HTR-8/SVneo (cell line): ENCODE measurements at places on chromosomes 6 and 20.

GRCh38 chr6:31113861-31114540, 599 bp upstream of the PSORS1C1 start:
- peak; percentile 32 for DNase-seq

- no peak for DNase-seq
Measured at GRCh38 chr6:151299011-151299410, 59.2 kb downstream of the AKAP12 start.

GRCh38 chr6:107770541-107770940, 53.6 kb downstream of the SCML4 start:
- no peak for DNase-seq

DNA sequence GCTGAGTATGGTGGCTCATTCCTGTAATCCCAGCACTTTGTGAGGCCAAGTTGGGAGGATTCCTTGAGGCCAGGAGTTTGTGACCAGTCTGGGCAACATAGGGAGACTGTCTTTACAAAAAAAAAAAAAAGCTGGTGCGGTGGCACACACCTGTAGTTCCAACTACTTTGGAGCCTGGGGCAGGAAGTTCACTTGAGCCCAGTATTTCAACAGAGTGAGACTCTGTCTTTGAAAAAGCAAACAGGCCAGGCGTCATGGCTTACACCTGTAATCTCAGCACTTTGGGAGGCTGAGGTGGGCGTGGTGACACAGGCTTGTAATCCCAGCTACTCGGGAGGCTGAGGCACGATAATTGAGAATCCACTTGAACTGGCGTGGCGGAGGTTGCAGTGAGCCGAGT, 28.7 kb downstream of the MYBL2 start:
- no peak for DNase-seq

DNA sequence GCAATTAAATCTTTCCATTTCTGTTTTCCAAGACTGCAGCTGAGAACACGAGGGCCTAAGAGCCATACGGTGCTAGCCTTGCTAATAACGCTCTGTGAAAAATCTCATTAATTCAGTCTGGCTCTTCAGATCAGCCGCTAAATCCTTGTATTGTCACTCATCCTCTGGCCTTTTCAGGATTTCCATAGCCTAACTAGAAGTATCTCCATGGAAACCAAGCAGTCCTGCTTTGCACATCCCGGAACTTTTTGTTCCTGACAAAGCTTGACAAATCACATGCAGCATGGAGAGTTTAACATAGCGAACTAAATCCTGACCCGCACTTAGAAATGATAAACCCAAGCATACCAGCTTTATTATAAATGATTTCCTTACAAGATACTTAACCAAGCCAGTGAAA, 383.7 kb downstream of the CD83 start:
- DNase-seq: no peak

GRCh38 chr20:21344206-21344900, 41.2 kb downstream of the XRN2 start:
- DNase-seq: no peak

DNA sequence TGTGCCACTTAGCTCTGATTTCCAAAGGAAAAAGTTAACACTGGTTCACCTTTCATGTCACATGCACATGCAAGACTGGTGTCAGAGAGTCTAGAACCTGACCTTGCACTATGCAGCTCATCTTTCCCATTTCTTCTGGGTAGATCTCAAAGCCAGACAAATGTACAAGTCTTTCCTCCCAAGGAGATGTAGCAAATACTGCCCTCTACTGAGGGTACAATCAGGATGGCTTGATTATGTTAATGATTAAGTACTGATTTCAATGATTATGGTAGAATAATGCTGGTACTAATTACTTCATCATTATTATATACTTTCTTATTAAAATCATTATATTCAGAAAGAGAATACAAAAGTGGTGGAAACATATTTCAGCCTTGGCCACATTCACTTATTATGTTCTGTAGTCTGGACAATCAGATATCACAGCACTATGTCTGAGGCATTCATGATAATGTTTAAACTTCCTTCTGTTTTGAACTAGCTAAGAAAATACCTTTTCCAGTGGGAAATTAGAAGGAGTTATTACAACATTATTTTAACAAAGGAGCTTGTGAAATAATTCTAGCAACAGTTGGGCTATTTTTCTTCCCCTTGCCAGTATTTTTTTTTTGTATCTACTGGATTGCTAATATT, 68.5 kb upstream of the FOXO3 start:
- peak; percentile 44 for DNase-seq

- no peak for DNase-seq
Measured at GRCh38 chr20:32534661-32535240, 50.4 kb downstream of the NOL4L start.

GRCh38 chr20:61956396-61957342, 109.0 kb downstream of the TAF4 start:
- no peak for DNase-seq

DNA sequence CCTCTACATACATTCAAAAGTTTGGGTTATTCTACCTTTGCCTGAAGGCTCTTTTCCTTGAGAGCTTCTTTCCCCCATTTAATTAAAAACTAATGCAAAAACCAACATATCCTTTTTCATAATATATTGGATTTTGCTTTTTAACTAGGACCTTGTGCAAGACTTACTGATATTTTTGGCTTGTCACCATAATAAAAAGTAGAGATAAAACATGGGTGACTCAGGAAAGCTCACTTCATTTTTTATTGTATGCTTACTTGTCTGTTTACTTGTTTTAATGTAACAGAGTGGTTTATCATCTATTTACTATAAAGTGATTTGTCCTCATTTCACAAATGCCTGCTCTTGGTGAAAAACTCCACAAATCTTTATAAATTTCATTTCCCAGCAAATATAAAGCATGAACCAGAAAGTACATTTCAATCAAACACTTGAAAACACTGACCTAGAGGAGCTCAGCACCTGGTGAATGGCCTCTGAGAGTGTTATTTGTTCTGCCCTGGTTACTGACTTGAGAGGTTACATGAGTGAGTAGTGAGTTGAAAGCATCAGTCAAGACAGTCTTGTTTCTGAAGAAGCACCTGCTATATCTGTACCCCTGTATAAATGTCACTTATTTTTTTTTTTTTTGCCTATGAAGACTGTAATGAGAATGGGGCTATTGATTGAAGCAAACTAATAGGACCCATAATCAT, 20.8 kb downstream of the ADGRG6 start:
- no peak for DNase-seq

DNA sequence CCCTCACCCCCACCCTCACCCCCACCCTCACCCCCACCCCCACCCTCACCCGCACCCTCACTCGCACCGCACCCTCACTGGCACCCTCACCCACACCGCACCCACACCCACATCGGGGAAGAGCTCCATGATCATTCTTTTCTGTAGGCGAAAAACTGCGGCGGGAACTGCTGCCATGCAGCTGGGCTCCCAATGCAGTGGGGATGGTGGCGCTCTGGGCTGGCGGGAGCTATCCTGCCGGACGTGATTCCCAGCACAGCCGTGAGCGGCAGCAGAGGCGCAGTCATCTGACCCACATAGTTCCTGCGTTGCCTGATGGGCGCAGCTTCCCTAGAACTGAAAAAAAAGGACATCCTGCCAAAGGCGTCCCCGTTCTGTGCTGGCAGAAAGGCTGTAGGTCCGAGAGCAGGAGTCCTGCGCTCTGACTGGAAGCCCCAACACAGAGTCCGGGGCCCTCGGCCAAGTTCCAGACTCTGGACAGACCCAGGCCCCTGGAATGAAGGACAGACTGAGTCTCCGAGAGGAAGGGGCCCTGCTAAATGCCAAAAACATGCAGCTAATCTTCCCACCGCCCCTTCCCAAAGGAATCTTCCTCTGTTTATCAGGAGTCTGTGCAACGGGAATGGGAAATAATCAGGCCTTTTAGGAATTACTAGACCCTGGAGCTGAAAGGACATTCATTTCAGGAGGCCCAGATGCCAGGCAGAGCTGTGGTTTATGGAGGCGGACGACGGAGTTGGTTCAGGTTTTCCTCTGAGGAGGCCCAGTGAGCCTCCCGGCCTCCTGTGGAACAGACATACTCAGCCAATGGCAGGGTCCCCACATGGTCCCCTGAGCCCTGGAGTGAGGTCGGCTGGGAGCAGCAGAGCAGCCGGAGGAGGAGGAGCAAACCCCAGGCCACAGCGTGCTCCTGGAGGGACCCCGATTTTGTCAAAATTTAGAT, 14.1 kb upstream of the TCFL5 start:
- no peak for DNase-seq

DNA sequence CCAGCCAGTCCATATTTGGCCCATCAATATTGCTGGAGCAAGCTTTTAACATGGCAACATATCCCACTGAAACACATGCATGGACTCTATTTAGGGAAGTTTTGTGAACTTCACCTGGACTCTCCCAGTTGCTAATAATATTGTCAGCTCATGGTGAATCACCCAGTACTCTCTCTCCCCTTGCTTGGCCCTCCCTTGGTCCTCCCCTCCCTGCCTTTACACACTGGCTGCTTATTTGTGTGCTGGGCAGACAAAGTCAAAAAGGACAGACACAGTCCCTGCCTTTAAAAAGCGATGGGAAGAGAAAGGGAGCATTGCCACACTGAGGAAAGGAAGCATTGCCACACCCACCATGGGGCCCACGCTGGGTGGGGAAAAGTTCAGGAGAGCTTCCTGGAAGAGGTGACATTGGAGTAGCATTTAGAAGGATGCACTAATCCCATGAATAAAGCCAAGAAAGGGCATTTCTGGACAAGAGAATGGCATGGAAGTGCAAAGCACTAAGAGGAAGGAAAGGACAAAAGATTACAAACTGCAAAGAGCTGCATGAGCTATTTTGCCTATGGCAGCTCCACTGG, 143.4 kb upstream of the EXOC2 start:
- no peak for DNase-seq

DNA sequence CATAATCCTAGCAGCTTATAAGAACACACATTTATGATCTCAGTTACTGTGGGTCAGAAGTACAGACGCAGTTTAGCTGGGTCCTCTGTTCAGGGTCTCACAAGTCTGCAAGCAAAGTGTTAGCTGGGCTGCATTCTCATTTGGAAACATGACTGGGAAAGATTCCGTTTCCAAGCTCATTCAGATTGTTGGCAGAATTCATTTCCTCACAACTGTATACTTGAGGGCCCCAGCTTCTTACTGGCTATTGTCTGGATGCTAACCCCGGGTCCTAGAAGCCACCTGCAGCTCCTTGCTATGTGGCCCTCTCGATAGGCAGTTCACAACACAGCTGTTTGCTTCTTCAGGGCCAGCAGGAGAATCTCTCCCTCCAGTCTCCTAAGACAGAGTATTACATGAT, 13.1 kb downstream of the TCP11 start:
- DNase-seq: no peak

- DNase-seq: peak; percentile 70
Measured at GRCh38 chr6:144286503-144287393, 1.6 kb downstream of the UTRN start.

DNA sequence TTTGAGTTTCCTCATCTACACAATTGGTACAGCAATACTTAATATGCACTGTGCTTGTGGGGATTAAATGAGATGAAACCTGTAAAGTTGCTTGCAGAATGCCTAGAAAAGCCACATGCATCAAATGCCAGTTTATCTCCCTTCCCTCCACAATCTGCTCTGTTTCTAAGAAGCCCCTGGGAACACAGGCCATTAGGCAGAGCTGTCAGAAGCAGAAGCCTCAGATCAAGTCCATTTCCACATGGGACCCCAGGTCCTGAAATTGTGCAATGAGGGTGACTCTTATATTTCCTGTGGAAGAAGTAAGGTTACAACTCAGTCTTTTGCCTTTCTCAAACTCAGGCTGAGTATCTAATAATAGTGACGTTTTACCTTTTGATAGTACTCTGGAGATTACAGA, 737.4 kb downstream of the KIF16B start:
- DNase-seq: no peak
